ENCODE measurements at places on chromosomes 2 and 18.

- no peak for DNase-seq
Observed at GRCh38 chr2:47662552-47662951, 120.4 kb upstream of the MSH6 start.

- DNase-seq, result no peak
Observed at GRCh38 chr2:74297391-74297790, 45.8 kb downstream of the SLC4A5 start.

- DNase-seq, result peak; percentile 43
Observed at GRCh38 chr2:214410918-214411554, at the start of gene VWC2L. TSS of gene VWC2L (plus strand) at chr2:214411054. CDS start at chr2:214414194, 3,140 bp downstream.

DNA sequence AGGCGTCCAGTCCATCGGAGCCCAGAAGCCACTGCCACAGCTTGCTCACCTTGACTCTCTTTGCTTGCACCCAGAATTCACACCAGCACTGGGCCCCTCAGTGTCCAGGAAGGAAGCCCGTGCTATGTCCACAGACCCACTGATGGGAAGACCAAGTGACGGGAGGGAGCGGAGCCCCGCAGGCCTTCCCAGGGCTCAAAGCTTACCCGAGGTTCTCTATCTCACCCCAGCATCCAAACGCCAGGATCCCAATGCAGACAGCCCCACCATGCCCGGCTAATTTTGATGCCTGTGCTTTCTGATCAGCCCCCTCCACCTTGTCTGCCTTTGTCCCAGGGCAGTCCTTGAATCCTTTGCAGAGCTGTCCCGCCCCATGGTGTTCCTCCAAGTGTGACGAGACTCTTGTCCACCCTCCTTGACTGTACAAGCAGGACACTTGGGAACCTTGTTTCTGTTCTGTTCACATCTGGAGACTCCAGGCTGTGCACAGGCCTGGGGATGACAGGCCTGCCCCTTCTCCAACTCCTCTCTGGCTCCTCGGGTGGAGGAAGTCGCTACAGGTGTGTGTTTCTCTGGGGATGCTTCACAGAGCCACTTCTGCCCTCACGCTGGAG lies 12.0 kb downstream of the NPPC start:
- no peak for DNase-seq

GRCh38 chr2:105034170-105034569 lies 3.7 kb upstream of the MRPS9 start:
- no peak for DNase-seq

DNA sequence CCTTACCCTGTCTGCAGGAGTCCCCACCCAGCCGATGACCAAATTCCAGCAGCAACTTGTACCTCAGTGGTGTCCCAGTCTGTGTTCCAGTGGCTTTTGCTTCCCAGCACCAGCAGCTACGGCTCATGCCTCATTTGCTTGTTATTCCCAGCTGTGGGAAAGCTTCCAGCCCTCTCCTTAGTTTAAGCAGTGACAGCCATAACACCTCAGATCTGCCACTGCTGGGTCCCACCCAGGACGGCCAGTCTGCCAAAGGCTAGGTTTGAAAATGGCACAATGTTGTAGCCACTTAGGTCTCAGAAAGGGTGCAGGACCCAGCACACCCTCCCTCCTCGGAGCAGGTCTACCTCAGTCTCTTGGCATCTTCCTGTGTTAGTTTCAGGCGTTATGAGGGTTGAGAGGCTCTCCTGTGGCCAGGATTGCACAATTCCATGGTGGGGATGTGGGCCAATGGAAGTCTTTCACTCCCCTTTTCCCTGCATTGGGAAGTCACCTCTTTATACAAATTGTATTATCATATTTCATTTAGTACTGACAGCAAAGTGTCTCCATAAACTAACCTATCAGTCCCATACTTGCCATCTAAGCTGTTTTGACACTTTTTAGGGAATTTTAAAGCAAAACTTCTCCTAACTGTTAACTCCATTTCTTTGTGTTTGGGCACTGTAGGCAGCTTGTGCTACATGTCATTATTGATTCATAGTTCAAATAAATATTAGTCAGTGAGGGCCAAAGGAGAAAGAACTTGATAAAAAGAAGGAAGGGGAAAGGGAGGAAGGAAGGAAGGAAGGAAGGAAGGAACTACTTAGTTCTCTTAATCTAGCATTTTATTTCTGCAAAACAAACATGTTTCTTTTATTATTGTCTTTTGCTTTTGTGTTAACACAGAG lies 62.9 kb upstream of the FAM110C start:
- no peak for DNase-seq

GRCh38 chr2:205808486-205809121 lies 126.3 kb downstream of the NRP2 start:
- no peak for DNase-seq

DNA sequence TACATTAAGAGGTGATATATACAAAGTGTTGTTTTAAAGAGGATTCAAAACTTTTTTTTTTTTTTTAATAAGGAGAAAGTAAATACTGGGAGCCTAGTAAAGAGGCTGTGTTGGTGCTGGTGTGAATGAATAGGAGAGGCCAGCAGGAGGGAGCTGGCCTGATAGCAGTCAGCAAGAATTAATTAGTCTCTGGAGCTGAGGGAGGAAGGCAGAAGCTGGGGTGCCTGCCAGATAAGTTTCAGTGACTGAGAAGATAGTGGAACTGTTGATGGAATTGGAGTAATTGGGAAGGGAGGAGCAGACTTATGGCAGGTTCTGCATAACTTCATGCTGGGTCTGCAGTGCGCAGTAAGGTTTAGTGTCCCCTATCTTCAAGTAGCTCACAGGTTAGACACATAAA lies 36.2 kb upstream of the SNORC start:
- DNase-seq, result no peak

GRCh38 chr2:36807223-36807886 lies 110.8 kb downstream of the VIT start:
- no peak for DNase-seq

GRCh38 chr2:88179228-88179679 lies 9.1 kb downstream of the THNSL2 start:
- no peak for DNase-seq

- DNase-seq, result no peak
Observed at GRCh38 chr2:195342061-195342460, 315.0 kb upstream of the SLC39A10 start.

DNA sequence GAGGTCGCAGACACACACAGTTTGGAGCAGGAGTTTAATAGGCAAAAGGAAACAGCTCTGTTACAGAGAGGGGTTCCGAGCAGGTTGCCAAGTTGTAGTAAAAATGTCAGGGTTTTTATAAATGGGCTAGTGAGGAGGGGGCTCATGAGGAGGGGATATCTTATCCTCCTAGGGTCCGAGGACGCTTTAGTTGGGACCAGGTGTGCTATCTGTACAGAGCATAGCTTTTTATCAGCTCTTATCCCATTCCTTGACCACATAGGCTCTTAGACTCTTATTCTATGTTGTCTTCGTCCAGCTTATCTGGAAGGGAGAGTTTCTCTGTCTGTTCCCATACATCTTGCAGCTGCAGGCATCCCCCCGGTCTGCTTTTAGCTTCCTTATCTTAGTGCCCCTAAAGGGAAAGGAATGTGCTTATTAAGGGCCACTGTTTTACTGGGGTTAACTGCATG lies 44.7 kb downstream of the PDK1 start:
- DNase-seq, result no peak

GRCh38 chr2:9333591-9334171 lies 89.6 kb downstream of the ITGB1BP1 start:
- peak; percentile 80 for DNase-seq

- no peak for DNase-seq
Observed at GRCh38 chr2:173876833-173877413, 88.2 kb downstream of the SP3 start.

GRCh38 chr2:48471048-48471474 lies 58.9 kb upstream of the STON1 start:
- peak; percentile 60 for DNase-seq

GRCh38 chr2:231519975-231520555 lies 10.2 kb downstream of the NMUR1 start:
- no peak for DNase-seq

GRCh38 chr2:41907141-41907540 lies 140.7 kb upstream of the PKDCC start:
- DNase-seq, result no peak

- no peak for DNase-seq
Observed at GRCh38 chr2:8036366-8036765, 645.5 kb upstream of the ID2 start.

GRCh38 chr2:675982-676646 lies 1.1 kb downstream of the TMEM18 start:
- peak; percentile 18 for DNase-seq

DNA sequence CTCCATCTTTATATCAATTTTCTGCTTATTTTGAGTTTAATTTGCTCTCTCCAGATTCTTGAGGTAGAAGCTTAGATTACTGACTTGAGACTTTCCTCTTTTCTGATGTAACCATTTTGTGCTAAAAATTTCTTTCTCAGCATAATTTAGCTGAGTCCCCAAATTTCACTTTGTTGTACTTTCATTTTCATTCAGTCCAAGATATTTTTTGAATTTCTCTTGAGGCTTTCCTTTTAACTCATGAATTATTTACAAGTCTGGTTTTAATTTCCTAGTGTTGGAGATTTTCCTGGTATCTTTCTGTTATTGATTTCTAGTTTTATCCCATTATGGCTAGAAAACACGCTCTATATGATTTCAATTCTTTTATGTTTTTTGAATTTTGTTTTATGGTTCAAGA lies 144.7 kb upstream of the PGAP1 start:
- DNase-seq, result no peak

DNA sequence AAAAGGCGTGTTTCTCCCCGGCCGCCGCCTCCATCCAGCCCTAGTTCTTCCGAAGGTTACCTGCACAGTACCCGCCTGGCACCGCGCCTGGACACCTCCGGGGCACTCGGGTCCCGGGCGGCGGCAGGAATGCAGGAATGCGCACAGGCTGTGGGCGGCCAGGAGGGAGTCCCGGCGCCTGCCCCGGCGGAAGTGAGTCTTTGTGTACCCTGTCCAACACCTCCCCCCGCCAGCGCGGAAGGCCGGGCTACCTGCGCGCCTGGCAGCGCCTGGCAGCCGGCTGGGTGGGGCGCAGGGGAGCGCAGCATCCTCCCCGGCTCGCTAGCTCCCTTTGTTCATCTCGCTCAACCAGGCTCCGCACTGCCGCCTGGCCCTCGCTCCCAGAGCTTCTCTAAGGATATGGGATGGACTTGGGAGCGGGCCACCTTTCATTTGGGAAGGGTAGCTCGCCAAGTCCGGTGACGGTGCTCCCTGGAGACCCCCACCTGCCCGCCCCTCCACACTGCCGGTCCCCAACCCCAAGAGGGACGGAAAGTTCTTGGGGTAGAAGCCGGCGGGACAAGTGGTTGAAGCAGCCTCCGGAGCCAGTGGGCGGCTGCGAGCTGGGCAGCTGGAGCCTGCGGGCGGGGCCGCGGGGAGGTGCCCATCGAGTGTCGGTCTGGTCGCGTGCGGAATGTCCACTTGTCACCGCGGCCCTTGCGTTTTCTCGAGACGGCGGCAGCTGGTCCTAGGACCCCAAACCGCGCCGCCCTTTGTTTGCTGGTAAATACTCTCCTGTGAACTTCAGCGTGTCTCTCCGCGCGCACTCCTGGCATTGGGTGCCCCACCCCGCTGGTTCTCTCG lies 1.2 kb upstream of the ST6GAL2 start:
- no peak for DNase-seq

- DNase-seq, result no peak
Observed at GRCh38 chr2:70202236-70202806, 11.5 kb upstream of the C2orf42 start.

GRCh38 chr18:79662034-79662433 lies 17.6 kb upstream of the CTDP1 start:
- no peak for DNase-seq

GRCh38 chr2:39686456-39686855 lies 20.7 kb downstream of the TMEM178A start:
- DNase-seq, result no peak

- no peak for DNase-seq
Observed at GRCh38 chr2:42566837-42567321, 1.6 kb upstream of the MTA3 start.

- DNase-seq, result no peak
Observed at GRCh38 chr2:110925479-110925878, 193.1 kb downstream of the ACOXL start.

DNA sequence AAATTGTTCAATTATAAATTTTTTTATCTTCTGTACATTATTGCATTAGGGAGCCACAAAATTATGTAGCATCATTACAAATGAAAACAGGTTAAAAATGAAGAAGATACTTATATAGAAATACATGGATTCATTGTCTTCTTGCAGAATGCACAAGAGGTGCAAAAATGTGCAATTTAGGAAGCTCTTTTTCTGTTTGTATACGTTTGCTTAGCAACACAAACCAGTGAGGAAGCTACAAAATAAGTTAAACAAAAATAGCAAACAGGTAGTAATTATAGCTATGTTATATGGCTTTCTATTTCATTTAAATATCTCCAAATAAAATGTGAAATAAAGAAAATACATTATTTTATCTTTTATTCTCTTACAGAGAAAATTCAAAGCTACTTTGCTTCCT lies 177.6 kb upstream of the SESTD1 start:
- no peak for DNase-seq

DNA sequence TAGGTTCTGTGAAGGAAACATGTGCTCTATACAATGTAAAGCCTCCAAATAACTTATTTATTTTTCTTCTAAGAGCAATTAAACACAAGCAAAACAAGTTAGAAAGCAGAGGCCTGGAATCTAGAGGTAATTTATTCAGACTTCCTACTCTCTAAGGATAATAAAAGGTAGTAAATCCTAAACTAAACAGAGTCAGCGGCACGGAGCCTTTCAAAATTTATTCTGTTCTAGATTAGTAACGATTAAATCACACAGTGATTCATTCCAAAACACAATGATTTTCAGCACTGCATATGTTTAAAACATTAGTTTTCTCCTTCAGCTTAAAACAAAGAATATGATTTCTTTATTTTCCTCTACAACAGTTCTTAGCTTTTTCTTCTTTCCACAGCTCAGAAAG lies 160.9 kb downstream of the FBXO15 start:
- no peak for DNase-seq

- DNase-seq, result peak; percentile 45
Observed at GRCh38 chr18:54444319-54444914, 86.7 kb downstream of the C18orf54 start.

DNA sequence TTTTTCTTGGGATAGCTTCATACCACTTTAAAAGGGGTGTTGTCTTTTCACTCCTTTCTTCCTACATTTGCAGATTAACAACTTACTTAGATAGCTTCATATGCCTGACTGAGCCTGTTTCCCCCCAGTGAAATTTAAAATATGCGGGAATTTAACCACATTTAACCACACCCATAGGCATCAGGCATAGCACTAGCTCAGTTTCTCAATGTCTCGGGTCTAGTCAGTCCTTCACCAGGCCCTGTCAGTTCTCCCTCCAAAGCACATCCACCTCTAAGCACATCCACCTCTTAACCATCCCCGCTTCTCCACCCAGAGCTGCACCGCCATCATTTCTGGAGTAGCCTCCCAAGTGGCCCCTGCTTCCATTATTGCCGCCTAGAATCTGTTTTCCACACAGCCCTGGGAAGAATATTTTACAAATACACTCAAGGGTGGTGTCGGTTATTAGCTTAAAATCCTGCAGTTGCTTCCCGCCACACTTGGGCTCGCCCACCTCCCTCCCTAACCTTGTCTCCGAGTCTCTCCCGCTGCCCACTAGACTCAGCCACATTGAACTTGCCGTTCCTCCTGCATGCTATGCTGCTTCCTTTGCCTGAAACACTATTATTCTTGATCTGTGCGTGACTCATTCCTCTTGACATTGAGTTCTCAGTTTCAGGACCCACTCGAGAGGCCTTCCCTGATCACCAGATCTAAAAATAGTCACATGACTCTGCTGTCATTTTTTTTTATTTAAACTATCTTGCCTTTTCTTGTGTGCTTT lies 68.3 kb downstream of the SPTBN1 start:
- DNase-seq, result peak; percentile 82

GRCh38 chr2:169363560-169364150 lies 1.3 kb upstream of the LRP2 start:
- DNase-seq, result peak; percentile 53

GRCh38 chr2:21317131-21317530 lies 193.4 kb downstream of the TDRD15 start:
- peak; percentile 47 for DNase-seq

GRCh38 chr2:103739921-103740320 lies 978.1 kb downstream of the TMEM182 start:
- no peak for DNase-seq
